ENCODE measurements at places on chromosomes 6 and 20. TPM values are rescaled to one million over a fixed set of nuclear protein-coding genes. Genes with fewer than 3 reads are reported as not detected.

The SEC63 gene
- total RNA-seq, result 78.7 TPM

The PPP1R10 gene
- total RNA-seq, result 164 TPM

The TNFRSF21 gene
- total RNA-seq, result 0.15 TPM

DNA sequence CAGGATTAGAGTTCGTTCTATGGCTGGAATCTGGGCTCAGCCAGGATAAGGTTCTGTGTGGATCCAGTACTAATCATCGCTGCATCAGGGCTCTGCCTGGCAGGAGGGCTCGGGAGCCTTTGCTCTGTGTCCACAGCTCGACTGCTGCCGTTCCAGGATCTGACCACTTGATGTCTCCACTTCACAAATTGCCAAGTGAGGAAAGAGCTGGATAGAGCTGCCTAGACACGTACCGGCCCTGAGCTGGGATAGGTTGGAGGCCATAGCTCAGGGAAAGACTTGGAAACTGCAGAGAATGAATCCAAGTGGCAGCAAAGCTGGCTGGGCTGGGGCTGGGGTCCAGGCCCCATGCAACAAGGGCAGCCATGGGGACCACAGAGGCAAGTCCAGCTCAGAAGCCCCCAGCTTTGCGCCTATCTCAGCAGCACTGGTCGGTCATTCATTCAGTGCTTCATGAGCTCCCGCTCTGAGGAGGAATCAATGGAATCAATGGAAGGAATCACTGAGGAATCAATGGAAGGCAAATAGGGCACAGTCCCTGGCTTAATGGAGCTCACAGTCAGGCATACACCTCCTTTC is 38.0 kb upstream of the TOP1 start:
- DNase-seq, result peak; percentile 85
